ENCODE measurements at places on chromosomes 6 and 20.
A peak's percentile ranks its signal among the peaks of the same experiment; 100 is the strongest.

DNA sequence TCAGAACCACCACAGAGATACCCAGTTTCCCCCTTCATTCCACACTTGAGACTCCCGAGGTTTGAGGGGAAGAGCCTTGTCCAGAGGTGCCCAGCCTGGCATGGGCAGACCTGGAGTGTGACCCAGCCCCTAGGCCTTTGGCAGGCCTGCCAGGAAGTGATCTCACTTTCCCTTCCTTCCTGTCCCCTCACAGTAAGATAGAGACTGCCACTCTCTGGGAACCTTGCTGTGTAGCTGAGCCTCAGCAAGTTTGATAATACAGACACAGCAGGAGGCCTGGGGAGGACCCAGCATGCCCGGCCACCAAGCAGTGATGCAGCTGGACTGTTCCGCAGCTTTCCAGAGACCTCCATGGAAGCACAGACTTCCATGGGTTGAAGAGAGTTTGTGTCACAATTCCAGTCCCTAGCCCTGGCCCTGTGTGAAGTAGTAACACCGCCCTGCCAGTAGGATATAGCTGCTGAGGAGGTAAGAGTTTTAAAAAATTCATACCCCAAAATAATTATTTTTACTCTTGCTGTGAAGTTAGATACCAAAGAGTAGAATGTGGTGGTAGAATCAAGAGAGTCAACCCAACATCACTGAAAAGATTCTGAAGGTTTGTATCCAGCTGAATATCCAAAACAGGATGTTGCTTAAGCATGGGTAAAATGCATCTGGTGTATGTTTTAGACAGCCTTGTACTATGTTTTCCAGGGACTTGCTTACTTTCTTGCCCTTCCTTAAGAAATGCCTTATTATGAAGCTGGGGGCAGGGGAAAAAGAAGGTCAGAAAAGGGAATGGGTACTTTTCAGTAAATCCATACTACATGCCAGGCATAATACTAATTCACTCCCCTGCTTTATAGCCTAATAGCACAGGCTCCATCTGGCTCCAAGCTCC lies 16.3 kb downstream of the PKIG start:
- no peak for DNase-seq

DNA sequence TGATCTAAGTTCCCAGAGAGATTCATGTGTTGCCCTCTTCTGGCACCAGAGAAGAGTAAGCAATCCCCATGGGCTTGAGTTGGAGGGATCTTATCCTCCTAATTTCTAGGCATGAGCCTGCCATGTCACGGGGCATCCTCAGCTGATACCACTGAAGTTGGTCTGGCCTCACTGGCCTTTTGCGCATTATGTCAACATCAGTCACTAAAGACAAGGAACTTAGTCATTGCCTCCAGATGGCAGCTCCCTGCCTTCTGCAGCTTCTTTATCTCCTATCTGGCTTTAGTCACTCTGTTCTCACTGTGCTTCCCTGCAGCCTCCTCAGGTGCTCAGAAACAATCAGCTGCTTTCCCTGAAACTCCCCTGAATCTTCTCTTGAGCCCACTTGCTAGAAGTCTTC lies 312.2 kb downstream of the ADGRG6 start:
- DNase-seq, result no peak

- DNase-seq, result no peak
These were observed 232.2 kb downstream of the LY86 start for GRCh38 chr6:6820641-6821238.

DNA sequence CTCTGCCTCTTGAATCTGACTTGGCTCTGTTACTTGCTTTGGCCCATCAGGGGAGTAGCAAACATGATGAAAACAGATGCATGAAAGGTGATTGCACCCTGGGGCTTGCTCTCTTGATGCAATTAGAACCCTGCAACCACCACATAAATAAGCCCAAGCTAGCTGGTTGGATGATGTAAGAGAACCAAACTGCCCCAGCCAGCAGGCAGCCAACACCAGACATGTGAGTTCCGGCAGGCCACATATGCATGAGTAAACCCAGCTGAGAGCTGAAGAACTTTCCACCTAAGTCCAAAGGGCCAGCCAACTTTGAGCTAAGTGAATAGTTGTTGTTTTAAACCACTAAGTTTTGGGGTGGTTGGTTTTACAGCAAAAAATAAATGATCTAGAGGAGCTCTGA lies 268.4 kb downstream of the FARS2 start:
- DNase-seq, result no peak

GRCh38 chr6:157314705-157315321 lies 8.5 kb downstream of the TMEM242 start:
- DNase-seq, result no peak

DNA sequence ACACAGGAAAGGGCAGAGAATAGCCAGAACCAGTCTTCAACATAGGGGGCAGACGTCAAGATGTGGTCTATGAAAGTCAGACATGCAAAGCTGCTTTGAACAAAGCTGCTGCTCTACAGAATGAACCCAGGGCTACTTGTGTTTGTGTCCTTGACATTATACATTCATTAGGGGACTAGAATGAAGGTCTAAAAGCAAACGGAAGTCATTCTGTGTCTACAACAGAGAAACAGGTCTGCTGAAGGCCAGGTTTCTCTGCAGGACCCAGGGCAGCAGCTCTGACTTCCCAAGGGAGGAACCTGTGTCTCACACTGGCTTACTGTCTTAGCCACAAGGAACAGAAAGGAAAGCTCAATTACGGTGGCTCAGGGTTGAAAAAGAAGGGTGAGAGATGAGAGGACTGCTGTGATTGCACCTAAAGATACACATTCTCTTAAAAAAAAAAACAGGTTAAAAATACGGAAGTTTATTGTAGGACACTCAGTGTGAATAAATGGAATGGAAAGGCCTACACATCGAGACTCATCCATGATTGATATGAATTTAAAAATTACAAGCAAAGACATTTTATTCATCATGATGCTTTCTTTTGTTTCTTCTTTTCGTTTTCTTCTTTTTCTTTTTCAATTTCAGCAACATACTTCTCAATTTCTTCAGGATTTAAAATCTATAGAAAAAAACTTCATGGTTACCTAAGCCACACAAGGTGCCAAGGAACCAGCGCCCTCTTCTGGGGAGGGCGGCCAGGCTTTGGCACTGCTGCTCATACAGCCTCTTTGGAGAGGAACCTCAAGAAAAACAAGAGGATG lies 6.7 kb downstream of the PSMA7 start:
- no peak for DNase-seq

DNA sequence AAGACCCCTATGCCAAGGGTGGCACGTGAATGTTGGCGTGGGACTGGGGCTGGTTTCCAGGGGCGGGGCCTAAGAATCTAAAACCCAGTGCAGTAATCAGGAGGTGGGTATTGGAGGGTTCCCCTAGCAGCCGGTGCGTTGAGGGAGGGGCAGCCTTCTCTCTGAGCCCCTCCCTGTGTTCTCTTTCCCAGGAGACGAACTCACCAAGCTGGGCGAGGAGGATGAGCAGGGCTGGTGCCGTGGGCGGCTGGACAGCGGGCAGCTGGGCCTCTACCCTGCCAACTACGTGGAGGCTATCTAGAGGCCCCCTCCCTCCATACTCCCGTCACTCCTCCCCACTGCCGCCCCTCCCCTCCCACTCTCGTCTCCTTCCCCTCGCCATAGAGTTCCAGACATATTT lies 23.9 kb downstream of the SPDEF start:
- DNase-seq, result no peak

GRCh38 chr20:48031122-48031521 lies 245.8 kb upstream of the SULF2 start:
- no peak for DNase-seq

DNA sequence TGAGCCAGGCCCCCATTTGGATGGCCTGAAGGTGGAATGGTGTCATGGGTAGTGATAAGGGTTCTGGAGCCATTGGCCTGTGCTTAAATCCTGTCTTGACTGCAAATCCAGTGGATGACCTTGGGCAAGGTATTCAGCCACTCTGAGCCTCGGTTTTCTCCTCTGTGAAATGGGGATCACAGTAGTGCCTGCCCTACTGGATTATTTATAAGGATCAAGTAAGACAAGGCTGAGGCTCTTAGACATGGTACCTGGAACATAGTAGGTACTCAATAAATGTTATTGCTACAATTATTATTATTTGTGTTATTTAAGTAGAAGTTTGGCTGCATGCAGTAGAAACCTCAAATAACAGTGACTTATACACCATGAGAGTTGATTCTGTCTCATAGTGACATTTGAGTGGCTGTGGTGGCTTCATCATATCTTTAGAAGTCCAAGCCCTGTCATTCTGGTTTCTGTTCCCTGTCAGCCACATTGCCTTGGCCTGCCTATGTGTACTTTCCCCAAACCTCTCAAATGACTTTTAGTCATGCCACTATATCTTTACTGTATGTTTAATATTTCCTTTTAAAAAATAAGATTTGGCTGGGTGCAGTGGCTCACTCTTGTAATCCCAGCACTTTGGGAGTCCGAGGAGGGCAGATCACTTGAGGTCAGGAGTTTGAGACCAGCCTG lies 37.6 kb upstream of the CHMP4B start:
- no peak for DNase-seq

GRCh38 chr6:131678442-131678841 lies 22.8 kb downstream of the OR2A4 start:
- no peak for DNase-seq

DNA sequence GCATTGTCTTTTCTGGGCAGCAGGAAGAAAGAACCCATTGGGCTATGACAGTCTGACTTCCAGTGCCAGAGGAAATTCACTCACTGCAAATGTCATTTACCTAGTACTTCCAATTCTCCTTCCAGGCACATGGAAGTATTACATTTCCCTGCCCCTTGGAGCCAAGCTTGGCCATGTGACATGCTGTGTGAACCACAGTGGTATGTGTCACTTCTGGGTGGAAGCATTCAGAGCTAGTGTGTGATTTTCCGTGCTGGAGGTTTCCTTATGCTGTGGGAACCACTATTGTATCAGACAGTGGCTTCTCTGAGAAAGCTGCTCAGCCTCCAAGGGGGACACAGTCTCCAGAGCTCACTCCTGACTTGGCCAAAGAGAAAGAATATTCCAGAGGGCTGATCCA lies 387.6 kb downstream of the CDC5L start:
- no peak for DNase-seq

DNA sequence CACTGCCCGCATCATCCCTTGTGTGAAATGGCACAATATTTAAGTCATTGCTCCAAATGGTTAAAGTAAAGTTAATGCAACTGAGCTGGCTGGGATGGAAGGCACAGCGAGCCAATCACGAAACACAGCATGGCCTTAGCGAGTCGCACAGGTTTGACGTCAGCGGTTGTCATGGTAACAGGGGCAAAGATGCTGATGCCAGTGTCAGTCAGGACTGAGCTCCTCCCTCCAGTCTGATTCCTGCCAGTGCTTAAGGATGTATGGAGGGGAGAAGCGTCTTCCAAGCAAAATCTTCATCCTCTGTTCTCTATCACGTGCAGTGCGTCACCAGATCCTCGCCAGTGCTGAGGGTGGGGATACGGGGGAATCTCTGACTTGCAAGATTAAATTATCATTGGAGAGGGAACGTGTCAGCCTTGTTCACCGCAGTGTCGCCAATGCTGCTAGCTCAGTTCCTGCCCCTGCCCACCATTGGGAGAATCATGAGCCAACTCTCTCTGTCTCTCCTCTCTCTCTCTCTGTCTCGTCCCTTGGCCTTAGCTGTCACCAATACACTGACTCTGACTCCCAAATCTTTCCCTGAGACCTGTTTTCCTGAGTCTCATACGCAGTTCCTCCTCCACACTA lies 24.5 kb downstream of the TSPYL4 start:
- DNase-seq, result no peak

DNA sequence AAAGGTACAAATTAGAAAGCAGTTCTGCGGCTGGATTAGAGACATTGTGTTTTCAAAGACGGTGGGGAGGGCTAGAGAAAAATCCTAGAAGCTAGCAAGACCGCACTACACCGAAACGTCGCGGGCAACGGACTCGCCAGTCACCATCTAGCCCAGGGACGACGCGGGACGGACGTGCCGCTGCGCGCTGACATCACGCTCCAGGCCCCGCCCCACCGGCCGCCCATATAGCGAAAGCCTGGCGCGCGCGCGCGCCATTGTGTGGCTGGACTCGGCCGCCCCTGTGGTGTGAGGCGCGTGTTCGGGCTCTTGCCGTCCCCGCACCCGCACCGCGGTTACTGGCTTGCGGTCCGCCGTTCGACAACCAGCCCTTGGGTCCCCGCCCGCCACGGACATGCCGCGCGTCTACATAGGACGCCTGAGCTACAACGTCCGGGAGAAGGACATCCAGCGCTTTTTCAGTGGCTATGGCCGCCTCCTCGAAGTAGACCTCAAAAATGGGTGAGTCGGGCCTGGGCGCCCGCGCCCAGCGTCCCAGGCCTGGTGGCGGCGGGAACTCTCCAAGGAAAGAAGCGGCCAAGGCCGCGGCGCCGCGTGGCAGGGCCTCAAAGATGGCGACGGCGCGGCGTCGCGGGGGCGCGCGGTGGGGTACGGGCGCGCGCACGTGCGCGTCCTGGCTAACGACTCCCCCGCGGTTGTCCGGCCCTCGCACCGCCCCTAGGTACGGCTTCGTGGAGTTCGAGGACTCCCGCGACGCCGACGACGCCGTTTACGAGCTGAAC lies at the start of gene SRSF6:
Gene SRSF6 (plus strand): TSS at position 257 of the 782 bp plus-strand sequence. CDS start 138 bp downstream, at position 395.
- peak; percentile 80 for DNase-seq

DNA sequence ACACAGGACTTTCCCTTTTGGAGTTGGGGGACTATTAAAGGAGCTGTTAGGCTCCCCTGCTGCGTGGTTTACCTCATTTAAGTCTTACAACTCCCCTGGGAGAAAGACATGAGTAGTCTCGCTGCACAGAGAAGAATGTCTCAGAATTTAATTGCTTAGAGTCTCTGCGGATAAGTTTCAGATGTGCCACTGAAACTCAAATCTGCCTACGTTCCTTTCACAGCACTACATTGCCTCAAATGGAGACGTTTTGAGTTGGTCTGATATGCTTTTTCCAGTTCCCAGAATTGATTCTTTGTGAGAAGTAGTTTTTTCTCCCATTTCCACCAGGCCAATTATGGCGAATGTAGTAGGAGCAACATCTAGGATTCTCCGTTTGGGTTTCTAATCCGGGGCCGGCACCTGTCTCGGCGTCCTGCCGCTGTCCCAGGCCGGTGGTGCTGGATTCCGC lies 532 bp upstream of the SLC35F1 start:
- no peak for DNase-seq

- DNase-seq, result no peak
These were observed 191.4 kb downstream of the CENPW start for GRCh38 chr6:126531286-126531685.

GRCh38 chr6:82217018-82217586 lies 30.4 kb downstream of the IBTK start:
- DNase-seq, result no peak
